ENCODE measurements at places on chromosomes 3 and 15.

- no peak for DNase-seq
These were observed 1.7 kb downstream of the CLRN1 start for GRCh38 chr3:150970665-150971324.

- no peak for DNase-seq
These were observed 20.1 kb upstream of the SELENOT start for GRCh38 chr3:150583028-150583427.

DNA sequence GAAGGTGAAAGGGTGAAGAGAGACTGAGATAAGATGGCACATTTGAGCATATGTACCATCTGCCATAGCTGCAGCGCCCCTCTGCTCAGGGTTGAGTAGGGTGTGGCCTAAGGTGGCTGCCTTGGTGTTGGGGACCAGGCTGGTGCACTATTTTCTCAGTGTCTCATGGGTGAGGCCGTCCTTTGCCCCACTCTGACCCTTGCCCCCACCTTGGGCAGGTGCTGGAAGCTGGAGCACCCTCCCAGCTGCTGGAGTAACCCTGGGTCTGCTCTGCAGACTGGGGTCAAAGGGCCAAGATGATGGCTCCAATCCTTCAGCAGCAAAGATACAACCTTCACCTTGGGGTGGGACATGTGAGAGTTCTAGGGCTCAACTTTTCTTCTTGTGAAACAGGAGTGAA, 69.2 kb downstream of the DAPK2 start:
- DNase-seq = no peak

DNA sequence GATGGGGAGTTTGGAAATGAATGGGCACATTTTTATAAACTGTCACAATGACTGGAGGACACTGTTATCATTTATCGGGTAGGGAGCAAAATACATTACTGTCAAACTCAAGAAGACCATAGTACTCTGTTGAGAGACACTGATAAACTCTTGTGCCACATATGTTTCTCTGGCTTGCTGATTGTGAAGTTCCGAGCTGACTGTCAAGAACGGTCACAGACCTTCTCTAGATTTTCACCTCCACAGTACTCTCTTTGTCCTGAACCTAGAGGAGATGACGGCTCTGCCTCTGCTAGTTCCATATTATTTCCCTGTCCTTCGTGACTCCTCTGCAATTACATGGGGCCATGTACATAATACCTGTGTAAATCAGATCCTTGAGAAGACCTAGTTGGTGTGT, 451.9 kb downstream of the LPP start:
- no peak for DNase-seq

- no peak for DNase-seq
These were observed 38.0 kb downstream of the PIK3CB start for GRCh38 chr3:138796761-138797160.

GRCh38 chr15:31489281-31489680, 162.6 kb downstream of the KLF13 start:
- no peak for DNase-seq

- DNase-seq = no peak
These were observed 1256.5 kb downstream of the SI start for GRCh38 chr3:163821841-163822240.

DNA sequence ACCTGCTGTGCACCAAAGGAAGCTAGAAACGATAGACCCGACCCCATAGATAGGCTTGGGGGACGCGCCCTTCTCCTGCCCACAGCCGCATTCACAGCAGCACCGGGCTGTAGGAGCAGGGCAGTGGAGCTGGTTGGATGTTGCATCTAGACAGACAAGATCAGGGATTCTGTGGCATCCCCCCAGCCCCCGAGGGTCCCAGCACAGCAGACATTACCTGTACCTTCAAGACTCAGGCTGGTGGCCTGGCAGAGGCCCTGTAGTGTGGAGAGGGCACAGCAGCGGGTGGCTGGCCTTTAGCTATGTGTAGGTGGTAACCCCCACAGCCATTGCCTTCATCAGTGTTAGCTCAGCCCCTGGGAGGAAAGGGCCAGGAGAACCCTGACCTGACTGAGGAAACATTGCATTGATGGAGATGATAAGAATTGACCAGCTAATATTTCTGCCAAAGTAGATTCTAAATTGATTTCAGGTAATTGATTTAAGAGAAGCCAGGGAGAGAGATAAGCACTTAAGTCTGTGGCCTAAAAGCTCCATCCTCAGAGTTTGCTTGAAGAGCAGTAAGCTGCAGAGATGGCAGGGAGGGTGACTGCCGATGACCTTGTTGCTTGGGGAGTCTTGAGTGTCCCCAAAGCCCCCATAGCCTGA, 269.4 kb downstream of the TLE3 start:
- DNase-seq = no peak

DNA sequence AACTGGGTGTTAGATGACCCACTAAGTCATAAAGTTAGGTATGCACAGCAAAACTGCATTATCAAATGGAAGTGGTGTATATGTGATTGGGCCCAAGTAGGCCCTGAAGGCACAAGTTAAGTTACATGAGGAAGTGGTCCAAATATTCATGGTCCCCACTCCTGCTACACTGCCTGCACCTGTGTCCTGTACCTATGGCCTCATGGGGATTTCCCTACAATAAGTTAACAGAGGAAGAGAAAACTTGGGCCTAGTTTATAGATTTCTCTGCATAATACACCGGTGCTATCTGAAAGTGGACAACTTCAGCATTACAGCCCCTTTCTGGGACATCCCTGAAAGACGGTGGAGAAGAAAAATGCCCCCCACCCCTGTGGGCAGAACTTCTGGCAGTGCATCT, 41.5 kb downstream of the STRIT1 start:
- no peak for DNase-seq

GRCh38 chr3:192906940-192907339, 10.7 kb downstream of the MB21D2 start:
- DNase-seq = no peak

DNA sequence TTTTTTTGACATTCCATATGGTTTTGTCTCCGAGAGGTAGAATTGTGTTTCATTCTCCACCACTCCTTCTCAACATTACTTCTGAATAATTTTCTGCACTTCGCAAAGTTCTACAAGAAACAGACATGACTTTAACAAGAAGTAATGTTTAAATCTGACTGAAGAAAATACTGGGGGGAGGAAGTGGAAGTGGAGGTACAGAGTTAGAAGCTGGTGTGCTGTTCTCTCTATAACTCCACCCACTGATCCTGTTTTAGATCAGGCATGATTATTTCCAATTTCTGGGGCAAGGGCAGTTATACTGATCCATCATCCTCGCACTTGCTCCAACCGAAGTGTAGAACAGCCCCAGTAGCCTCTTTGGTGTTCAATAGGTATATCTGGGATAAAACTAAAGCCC, 9.2 kb upstream of the MCCC1 start:
- DNase-seq = no peak

GRCh38 chr15:52020221-52021085, 1.4 kb downstream of the MAPK6 start:
- DNase-seq = no peak

- no peak for DNase-seq
These were observed at the start of gene NRG4 for GRCh38 chr15:76011627-76012551. Gene NRG4 (minus strand): TSS chr15:76012424. CDS start chr15:76011230, 1,194 bp downstream.

GRCh38 chr3:108164391-108164790, 57.8 kb downstream of the IFT57 start:
- DNase-seq = no peak

- no peak for DNase-seq
These were observed 181.1 kb downstream of the APBA2 start for GRCh38 chr15:29066838-29067237.

DNA sequence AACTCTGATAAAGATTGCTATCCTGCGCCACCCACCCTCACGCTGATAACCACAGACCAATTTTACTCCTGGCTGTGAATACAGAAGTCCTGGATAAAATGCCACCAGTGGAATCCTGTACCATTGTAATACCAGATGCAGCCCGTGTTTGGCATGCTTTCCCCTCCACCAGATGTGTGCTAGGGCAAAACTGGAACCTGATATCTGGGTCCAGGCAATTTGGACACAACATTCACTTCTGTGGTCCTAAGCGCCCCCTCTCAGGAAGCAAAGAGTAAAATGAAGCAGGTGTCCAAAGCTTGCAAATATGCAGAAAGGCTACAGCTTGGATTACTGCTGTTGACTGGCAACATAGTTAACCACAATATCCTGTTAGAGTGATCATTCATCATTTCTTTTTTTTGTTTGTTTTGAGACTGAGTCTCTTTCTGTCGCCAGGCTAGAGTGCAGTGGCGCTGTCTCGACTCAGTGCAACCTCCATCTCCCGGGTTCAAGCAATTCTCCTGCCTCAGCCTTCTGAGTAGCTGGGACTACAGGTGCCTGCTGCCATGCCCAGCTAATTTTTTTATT, 32.8 kb downstream of the LOXL1 start:
- DNase-seq = no peak

GRCh38 chr3:71579935-71580406, 3.6 kb downstream of the FOXP1 start:
- no peak for DNase-seq

Data from Ammon's horn (tissue), 1 donor.